ENCODE measurements at places on chromosomes 4 and X. TPM values are rescaled to one million over a fixed set of nuclear protein-coding genes. Genes with fewer than 3 reads are reported as not detected.

Gene CTAG1A
- total RNA-seq: not detected

Gene REELD1
- not detected for total RNA-seq

Gene MID2
- total RNA-seq: 31.5 TPM

Gene SPIN4
- 1.4 TPM for total RNA-seq

Gene PSAPL1
- under 0.01 TPM for total RNA-seq
